Left forelimb (tissue), 1 donor: ENCODE measurements at places on chromosomes 5 and 9.
A peak's percentile ranks its signal among the peaks of the same experiment; 100 is the strongest.

- DNase-seq = no peak
Measured at GRCh38 chr5:10719965-10720364, 41.1 kb downstream of the DAP start.

- no peak for DNase-seq
Measured at GRCh38 chr9:136054798-136055714, 40.0 kb downstream of the NACC2 start.

DNA sequence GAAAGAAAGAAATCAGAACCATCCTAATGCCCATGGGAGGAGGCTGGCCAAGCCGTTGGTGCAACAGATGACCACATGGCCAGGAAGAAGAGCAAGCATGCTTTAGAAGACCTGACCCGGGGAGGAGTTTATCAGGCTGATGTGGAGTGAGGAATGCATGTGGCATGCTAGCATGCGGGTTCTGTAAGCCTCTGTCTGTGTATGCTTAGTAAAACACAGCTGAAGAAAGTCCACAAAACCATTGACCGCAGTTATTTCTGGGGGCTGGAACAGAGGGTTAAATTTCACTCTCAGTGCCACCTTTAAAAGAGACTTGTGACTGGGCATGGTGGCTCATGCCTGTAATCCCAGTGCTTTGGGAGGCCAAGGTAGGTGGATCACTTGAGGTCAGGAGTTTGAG is 19.1 kb downstream of the GFI1B start:
- DNase-seq = no peak

DNA sequence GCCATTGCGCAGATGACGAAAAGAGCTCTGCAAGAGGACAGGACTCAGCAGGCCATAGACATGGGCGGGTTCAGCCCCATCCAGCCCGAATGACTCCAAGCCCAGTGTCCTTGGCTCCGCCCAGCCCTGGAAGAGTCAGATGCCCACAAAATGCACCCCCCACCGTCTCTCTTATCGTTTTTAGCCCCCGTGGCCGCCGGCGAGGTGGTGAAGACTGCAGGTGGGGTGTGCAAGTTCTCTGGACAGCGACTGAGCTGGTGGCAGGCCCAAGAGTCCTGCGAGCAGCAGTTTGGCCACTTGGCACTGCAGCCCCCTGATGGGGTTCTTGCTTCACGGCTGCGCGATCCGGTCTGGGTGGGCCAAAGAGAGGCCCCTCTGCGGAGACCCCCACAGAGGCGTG is 2.1 kb downstream of the ADGRD2 start:
- DNase-seq = no peak

- no peak for DNase-seq
Measured at GRCh38 chr5:194102-194501, 2.8 kb downstream of the LRRC14B start.

DNA sequence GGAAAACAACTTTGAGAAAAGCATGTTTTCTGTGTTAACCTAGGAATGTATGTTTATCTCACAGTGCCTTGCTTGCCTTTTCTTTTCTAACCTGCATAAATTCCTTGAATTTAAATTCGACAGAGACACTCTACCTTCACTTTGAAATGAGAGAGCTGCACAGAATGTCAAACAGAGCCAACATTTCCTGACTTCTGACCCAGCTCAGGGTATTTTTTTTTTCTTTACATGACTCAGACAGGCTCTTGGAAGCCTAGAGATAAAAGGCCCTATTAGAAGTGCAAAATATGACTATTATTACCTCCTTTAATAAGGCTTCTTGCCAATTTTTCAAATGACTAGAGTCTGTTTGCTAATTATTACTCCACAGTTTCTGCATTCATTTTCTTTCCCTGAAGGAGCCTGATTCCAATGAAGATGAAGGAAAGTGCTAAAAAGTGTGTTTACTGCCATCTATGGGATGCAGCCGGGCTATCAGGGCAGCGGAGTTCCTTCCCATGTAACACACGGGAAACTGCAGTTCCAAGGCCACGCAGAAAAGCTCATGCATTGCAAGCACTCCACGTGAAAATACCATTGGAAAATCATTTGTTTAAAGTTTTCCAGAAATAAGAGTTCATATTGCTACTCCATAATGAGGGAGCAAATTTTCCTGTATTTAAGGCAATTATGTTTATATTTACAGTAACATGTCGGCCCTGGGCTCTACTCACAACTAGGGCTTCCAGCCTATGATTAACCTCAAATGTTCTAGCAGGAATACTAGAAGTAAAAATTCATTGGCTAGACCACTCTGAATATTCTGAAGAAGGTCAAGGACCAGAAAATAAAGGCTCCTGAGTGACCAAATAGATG is 485.6 kb downstream of the ZSWIM6 start:
- no peak for DNase-seq

DNA sequence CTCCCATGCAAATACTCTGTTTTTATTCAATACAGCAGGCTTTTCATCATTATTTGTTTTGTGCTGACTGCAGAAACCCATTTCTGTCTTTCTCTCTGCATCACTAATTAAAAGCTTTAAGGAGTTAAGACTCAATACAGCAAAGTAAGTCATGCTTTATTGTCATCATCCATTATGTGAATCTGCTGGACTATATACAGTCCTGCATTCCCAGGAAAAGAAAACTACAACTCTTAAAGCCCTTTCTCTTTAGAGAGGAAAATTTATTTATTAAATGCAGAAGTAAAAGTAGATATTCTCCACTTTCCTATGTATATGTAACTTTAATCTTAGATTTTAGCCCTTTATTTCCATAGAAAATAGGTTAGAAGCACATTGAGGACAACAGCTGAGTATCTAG is 706.6 kb upstream of the RGMB start:
- DNase-seq = no peak

DNA sequence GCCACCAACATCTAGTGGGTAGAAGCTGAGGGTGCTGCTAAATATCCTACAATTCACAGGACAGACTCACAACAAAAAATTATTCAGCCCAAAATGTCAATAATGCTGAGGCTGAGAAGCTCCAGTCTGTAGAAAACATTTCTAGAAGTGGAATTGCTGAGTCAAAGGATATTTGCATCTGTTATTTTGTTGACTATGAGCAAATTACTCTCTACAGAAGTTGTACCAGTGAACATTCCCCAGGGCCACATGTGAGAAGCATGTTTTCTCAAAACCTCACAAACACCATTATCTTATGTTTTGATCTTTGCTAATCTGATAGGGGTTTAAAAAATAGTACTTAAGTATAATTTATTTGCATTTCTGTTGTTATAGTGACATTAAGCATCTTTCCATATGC is 15.4 kb downstream of the ITK start:
- DNase-seq = no peak

- DNase-seq = no peak
Measured at GRCh38 chr9:2109069-2109650, 94.0 kb downstream of the SMARCA2 start.

GRCh38 chr5:92907938-92908606 is 672.9 kb downstream of the NR2F1-AS1 start:
- no peak for DNase-seq

DNA sequence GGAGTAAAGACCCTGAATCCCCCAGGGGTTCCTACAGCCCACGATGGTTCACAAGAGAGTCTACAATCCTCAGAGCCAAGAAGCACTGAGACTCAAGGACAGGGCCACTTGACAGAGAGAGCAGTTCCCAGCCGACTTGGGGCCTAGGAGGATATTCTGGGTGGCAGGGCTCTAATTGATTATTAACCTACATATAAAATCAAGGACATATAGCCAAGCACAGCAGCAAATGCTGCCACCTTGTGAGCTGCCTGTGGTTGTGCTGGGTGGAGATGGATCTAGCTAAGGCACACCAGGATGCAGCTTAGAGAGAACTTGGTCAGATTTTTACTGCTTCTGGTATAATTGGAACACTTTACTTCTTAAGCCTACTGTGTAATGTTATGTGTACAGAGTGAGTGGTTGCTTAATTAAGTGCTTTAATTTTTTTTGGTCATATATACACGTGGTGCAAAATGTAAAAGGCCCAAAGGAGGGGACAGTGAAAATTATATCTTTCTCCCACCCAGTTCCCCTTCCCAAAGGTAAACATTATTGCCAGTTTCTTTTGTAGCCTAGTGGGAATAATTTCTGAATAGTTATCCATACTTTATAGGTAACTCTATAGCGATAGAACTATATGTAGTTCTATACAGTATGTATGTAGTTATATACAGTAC is 78.8 kb downstream of the F2RL2 start:
- DNase-seq = no peak

DNA sequence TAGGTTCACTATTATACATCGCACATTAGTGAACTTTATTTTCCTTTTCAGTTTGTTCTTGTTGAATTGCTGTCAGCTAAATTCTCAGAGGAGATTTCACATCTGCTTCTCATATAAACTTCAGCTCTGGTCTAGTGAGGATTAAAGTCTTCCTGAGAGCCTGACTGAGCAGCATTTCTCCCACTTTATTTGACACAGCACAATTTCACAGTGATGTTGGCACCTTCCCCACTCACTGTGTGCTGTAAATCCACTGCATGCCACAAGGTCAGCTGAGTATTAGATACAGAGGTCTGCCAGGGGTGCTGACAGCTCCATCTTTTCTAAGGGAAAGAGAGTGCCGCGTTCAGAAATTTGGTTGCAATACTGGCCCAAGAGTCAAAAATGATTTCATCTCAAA is 567.4 kb downstream of the PRR16 start:
- no peak for DNase-seq

- no peak for DNase-seq
Measured at GRCh38 chr9:134891053-134891452, 10.4 kb downstream of the FCN2 start.

DNA sequence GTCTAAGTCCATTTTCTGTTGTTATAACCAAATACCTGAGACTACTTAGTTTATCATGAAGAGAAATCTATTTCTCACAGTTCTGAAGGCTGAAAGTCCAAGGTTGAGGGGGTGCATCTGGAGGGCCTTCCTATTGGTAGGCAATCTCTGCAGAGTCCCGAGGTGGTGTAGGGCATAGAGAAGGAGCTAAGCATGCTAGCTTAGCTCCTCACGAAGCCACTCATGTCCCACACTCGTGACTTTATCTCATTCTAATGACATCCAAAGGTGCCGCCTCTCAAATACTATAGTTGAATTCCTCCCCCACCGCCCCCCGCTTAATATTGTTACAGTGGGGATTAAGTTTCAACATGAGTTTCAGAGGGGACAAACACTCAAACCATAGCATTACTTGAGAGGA is 36.0 kb upstream of the ZBED3 start:
- no peak for DNase-seq

GRCh38 chr9:72462340-72462739 is 59.1 kb upstream of the TMC1 start:
- DNase-seq = no peak

- peak; percentile 9 for DNase-seq
Measured at GRCh38 chr5:3349704-3350565, 245.7 kb upstream of the IRX1 start.

DNA sequence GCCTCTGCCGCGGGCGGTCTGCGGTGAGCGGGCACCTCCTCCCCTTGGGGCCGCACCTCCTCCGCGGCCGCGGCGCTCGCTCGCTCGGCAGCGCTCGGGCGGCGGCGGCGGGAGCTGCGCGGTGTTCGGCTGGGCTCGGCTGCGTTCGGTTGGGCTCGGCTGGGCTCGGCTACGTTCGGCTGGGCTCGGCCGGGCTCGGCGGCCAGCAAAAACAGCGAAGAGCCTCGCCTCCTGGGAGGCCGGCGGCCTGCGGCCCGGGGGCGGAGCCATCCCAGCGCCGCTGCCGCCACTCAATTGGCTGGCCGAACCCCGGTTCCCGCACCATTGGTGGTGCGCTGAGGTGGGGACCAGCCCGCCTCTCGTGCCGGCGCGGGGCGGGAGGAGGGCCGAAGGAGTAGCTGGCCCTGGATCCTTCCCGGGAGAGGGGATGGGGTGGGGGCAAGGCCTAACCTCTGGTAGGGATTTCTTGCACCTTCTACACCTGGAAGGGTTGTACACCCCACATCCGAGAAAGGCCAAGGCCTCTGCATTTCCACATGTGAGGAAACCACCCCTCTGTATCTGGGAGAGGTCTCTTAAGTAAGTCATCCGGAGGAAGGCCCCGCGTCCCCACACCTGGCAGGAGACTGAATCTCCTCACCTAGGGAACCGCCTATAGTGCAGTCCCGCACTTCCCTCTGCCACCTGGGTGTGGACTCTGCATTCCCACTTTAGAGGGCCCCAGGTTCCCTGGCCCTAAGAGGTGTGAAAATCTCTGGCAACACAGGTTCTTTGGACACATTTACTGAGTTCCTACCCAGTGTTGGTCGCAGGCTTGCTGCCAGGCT is at the start of gene ENHO:
Gene ENHO (minus strand): TSS at position 20 of the 827 bp plus-strand sequence. CDS start 1,295 bp downstream, outside the sequence.
- DNase-seq = peak; percentile 94

- no peak for DNase-seq
Measured at GRCh38 chr5:168976311-168976970, 324.5 kb downstream of the SLIT3 start.

GRCh38 chr9:111274737-111275136 is 55.3 kb downstream of the OR2K2 start:
- DNase-seq = no peak

GRCh38 chr5:33641744-33642505 is 201.2 kb downstream of the TARS1 start:
- no peak for DNase-seq

- DNase-seq = no peak
Measured at GRCh38 chr5:147617191-147617606, 107.3 kb upstream of the DPYSL3 start.

DNA sequence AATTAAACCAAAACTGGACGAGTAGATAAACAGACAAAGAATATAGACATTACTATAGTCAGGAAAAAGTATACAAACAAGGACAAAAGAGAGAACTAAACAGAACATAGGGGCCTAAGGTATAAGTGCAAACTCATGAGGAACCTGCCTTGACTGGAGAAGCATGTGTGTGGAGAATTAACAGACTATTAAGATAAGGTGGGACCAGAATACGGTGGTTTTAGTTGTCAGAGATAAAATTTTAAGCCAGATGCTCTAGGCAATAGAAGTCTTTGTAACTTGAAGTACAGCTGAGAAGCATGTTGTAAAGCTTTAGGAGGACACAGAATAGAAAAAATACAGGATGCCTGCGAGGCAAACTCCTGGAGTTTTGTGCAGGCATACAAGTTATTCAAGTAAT is 707.1 kb downstream of the PTPRD start:
- DNase-seq = no peak

DNA sequence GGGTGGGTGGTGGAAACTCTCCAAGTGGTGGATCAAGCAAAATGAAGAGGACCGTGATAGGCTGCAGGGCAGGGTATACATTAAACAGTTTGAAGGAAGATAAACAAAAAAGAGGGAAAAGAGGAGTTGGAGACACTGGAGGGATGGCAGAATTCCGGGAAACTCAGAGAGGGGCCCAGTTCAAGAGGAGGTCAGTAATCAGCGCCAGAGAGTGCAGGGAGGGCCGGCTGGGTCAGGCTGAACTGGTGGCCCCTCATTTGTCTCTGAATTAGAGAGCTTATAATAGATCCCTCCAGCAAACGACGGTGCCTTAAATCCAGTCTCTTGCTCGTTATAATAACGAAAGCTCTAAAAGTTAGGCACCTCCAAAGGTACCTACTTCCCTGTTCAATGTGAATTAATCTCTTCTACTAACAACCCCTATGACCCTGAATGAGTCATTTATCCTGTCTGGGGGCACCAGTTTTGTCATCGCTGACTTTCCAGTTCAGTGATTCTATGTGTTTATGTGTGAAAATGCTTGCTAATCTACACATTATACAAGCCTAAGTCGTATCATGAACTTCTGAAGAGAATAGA is 2.4 kb upstream of the ZSWIM6 start:
- DNase-seq = no peak

- no peak for DNase-seq
Measured at GRCh38 chr9:137108608-137109249, 5.8 kb downstream of the DPP7 start.
